ENCODE measurements at places on chromosomes 13 and 19.

- DNase-seq = no peak
Observed at GRCh38 chr13:43291287-43292060, 268.1 kb downstream of the DNAJC15 start.

GRCh38 chr19:55071129-55071502 lies 4.6 kb upstream of the EPS8L1 start:
- no peak for DNase-seq

- no peak for DNase-seq
Observed at GRCh38 chr19:32813862-32814425, 55.6 kb downstream of the SLC7A9 start.

- DNase-seq = no peak
Observed at GRCh38 chr13:80989241-80989640, 648.3 kb upstream of the SPRY2 start.

DNA sequence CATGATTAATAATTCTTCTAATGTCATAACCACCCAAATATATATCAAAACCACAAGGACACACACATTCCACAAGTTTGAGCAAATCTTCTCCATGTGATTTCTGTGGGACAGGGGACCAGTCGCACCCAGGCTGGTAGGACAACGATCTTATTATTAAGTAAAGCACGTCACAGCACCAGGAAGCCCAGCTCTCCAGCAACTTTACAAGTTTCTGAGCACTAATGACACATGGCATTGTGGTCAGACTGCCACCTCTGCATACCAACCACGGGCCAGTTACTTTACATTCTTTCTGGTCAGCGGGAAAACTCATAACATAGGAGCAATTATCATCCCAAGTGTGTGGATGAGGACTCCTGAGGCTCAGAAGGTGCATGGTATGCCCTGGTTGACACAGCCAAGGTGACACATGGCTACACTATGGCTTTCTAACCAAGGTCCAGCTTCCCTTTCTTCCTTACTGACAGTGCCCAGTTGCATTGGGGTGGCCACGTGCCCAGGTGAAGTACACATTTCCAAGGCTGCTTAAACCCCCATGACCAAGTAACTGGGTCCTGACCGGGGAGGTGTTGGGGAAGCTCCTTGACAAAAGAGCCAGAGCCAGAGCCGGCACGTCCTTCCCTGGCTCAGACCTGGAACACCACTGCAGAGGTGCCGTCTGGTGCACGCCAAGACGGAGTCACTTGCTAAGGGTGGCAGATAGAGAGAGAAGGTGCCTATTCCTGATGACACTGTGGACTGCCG lies 27.4 kb downstream of the LATS2 start:
- no peak for DNase-seq

DNA sequence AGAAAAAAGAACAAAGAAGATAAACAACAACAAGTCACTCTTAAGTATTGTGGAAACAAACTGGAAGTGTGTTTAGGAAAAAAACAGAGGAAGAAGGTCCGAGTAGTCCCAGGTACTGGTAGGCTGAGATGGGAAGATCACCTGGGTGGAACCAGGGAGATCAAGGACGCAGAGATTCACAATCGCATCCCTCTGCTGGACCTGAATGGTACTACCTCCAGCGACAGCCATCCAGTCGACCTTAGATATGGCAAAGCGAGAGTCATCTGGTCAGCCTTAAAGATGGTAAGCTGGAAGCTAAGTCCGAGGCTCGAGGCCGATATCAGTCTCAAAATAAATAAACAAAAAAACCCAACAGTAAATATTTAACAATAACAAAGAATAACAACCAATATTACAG lies 44.9 kb upstream of the ZNF91 start:
- DNase-seq = no peak

GRCh38 chr13:89791971-89792630 lies 1555.4 kb upstream of the MIR17HG start:
- no peak for DNase-seq

DNA sequence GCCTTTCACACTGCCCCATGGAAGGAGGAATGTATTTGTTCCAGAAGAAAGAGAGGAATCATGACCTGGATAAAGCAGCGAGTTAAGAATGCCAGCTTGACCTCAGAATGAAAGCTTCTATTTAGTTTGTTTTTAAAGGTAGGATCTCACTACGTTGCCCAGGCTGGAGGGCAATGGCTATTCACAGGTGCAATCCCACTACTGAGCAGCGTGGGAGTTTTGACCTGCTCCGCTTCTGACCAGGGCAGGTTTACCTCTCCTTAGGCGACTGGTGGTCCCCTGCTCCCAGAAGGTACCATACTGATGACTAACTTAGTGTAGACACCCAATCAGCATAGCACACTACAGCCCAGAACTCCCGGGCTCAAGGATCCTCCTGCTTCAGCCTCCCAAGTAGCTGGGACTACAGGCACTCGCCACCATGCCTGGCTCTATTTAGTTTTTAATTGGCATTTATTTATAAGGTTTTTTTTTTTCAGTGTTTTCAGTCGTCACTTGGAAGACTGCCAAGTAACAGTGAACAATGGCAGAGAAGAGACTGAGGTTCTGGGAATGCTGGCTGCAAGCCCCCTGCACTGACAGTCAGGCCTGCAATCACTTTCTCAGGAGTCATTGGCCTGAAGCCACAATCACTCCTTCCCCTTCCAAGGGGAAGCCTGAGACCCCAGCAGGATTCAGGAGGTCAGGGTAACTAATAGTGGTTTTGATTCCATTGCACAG lies 73.1 kb downstream of the EPS15L1 start:
- no peak for DNase-seq

DNA sequence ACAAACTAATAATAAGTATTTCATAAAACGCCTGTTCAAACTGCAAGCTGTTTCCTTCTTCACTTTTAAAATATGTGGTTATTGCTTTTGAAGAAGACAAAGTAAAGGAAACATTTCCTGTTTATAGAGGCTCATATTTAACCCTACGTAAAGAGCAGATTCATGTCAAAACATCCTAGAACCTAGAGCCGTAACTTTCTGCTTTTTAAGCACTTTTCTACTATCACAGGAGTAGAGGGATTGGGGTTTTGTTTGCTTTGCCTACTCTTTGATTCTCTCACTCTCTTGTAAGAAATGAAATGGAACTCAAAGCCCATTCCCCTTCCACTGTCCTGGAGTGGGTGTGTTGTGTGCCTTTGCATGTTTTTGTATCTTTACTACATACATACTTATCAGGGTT lies 54.0 kb upstream of the GPR183 start:
- DNase-seq = no peak
